ENCODE measurements at places on chromosomes 2 and 18. TPM values are rescaled to one million over a fixed set of nuclear protein-coding genes. Genes with fewer than 3 reads are reported as not detected.

DNA sequence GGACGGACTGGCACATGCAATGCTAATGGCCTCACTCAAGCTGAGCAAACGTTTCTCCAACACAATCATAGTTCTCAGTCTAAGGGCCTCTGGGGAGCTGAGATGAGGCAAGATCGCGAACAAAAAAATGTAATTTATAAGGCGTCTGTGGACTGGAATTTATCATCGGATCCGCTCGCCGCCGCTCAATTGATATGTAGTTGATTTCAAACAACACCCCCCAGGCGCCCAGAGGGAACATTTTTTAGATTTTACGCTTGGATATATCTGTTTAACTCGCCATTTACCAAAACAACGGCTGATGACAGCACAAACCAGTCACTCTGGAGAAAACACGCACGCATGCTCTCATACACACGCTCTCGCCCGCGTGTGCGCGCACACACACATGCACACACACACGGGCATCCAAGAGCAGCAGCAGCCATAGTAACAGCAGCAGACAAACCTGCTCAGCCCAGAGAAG is 335.8 kb downstream of the SMAD2 start:
- no peaks in the 10 kb centered on the region for H3K4me1 ChIP-seq
- H3K4me3 ChIP-seq: no peak overlapping the region
- H3K27me3 ChIP-seq: no peaks in the 10 kb centered on the region
- DNase-seq: no peak
- no peaks in the 10 kb centered on the region for H3K36me3 ChIP-seq

GRCh38 chr2:199261239-199261638 is 196.5 kb downstream of the SATB2 start:
- no peak overlapping the region for H3K27ac ChIP-seq
- H3K4me3 ChIP-seq: no peak overlapping the region
- no peaks in the 10 kb centered on the region for H3K27me3 ChIP-seq
- H3K36me3 ChIP-seq: no peaks in the 10 kb centered on the region

DYTN gene
- not detected for total RNA-seq

- H3K27me3 ChIP-seq: peaks cover 3% of the 10 kb centered on the region
- H3K27ac ChIP-seq: no peak overlapping the region
- no peak for DNase-seq
- H3K4me1 ChIP-seq: peaks cover 4% of the 10 kb centered on the region
- no peak overlapping the region for H3K4me3 ChIP-seq
Observed at GRCh38 chr18:61545281-61546245, 212.3 kb downstream of the CDH20 start.

DNA sequence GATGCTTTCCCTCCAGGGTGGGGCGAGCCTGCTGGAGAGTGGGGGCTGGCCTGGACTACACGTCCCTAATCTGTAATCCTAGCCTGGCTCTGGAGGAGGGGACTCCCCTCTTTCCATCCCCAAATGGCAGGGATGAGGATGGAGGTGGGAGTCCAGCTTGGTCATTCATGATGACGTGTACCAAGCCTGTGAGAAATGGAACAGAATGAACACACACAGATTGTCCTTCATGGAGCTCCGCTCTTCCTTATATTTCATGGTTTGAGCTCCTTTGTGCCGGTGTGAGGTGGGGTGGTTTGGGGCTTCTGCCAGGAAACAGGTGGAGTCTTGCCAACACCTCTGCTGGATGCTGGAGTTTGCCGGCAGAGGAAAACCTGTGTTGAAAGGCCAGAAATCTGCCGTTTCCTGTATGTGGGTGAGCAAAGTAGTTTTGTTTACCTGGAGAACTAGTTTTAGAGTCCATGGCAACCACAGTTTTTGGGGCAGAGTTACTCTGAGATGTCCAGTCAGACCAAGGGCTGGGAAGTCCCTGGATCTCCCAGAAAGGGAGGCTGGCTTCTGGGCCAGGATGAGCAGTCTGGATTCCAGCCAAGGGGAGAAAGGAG is 417.6 kb upstream of the MEX3C start:
- no peaks in the 10 kb centered on the region for H3K36me3 ChIP-seq
- no peak overlapping the region for H3K4me3 ChIP-seq
- no peaks in the 10 kb centered on the region for H3K27me3 ChIP-seq
- H3K4me1 ChIP-seq: no peaks in the 10 kb centered on the region
- H3K27ac ChIP-seq: no peak overlapping the region

- no peaks in the 10 kb centered on the region for H3K27me3 ChIP-seq
- H3K36me3 ChIP-seq: peaks cover 7% of the 10 kb centered on the region
- peaks cover 26% of the 10 kb centered on the region for H3K4me1 ChIP-seq
- H3K4me3 ChIP-seq: peak overlapping the region; percentile 23
- H3K27ac ChIP-seq: peak overlapping the region; percentile 68
Observed at GRCh38 chr2:171878481-171878993, 15.5 kb downstream of the SLC25A12 start.

DNA sequence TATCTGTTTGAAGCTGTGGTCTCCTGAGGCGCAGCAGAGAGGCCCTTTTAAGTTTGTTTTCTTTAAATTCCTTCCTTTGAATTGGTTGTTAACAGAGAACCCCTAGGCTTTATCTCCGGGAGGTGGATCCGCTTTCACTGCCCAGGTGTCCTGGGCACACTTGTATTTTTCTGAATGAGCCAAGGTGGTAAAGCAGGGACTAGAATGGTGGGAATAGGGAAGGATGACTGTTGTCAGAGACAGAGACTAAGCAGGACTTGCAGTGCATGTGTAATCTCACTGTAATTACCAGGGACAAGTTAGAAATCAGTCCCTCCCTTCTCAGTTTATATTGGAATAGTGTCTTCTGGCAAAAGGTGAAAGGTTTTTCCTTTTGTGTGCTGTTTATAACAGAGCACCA is 72.8 kb downstream of the PHLPP1 start:
- H3K4me1 ChIP-seq: peaks cover 40% of the 10 kb centered on the region
- H3K36me3 ChIP-seq: no peaks in the 10 kb centered on the region
- no peak for DNase-seq
- H3K4me3 ChIP-seq: no peak overlapping the region

DNA sequence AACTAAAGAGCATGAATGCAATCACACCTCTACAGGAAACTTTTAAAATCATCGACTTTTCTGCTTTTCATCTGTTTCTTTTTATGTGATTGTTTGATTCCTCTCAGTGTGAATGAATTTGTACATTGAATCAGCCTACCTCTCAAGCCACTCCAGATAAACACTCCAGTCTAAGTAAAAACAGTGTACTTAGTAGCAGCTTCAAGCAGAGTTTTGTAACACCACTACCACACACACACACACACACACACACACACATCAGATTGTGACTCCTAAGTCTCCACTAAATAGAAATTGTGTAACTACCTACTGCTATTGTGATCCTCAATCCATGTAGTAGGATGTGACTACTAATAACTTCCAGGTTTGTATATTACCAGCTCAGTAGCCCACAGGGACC is 65.3 kb upstream of the EPB41L5 start:
- no peak overlapping the region for H3K4me3 ChIP-seq
- H3K4me1 ChIP-seq: no peaks in the 10 kb centered on the region
- no peak for DNase-seq
- H3K27me3 ChIP-seq: no peaks in the 10 kb centered on the region

GRCh38 chr2:67604360-67604759 is 207.2 kb downstream of the ETAA1 start:
- no peaks in the 10 kb centered on the region for H3K27me3 ChIP-seq
- H3K4me3 ChIP-seq: no peak overlapping the region
- peaks cover 14% of the 10 kb centered on the region for H3K4me1 ChIP-seq
- no peak for DNase-seq
- no peaks in the 10 kb centered on the region for H3K36me3 ChIP-seq

- no peaks in the 10 kb centered on the region for H3K27me3 ChIP-seq
- DNase-seq: no peak
- no peaks in the 10 kb centered on the region for H3K36me3 ChIP-seq
- H3K27ac ChIP-seq: no peak overlapping the region
- H3K4me3 ChIP-seq: no peak overlapping the region
Observed at GRCh38 chr2:200247494-200247893, 59.0 kb upstream of the SPATS2L start.

DNA sequence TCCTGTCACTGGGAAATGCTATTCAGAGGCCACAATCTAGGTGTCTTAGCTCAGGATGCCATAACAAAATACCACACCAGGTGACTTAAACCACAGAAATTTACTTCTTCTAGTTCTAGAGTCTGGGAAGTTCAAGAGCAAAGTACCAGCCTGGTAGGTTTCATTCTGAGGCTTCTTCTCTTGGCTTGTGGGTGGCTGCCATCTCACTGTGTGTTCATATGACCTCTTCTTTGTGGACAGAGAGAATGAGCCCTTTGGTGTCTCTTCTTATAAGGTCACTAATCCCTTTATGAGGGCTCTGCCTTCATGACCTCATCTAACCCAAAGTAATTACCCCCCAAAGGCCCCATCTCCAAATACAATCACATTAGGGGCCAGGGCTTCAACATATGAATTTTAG is 57.3 kb downstream of the RHOB start:
- no peaks in the 10 kb centered on the region for H3K36me3 ChIP-seq
- no peaks in the 10 kb centered on the region for H3K27me3 ChIP-seq
- H3K27ac ChIP-seq: no peak overlapping the region
- peaks cover 19% of the 10 kb centered on the region for H3K4me1 ChIP-seq
- no peak for DNase-seq
- no peak overlapping the region for H3K4me3 ChIP-seq

GRCh38 chr2:2036686-2037085 is 292.4 kb upstream of the PXDN start:
- DNase-seq: no peak
- H3K4me1 ChIP-seq: no peaks in the 10 kb centered on the region
- H3K4me3 ChIP-seq: no peak overlapping the region

REG3A gene
- total RNA-seq: not detected

MC2R gene
- total RNA-seq: not detected

DNA sequence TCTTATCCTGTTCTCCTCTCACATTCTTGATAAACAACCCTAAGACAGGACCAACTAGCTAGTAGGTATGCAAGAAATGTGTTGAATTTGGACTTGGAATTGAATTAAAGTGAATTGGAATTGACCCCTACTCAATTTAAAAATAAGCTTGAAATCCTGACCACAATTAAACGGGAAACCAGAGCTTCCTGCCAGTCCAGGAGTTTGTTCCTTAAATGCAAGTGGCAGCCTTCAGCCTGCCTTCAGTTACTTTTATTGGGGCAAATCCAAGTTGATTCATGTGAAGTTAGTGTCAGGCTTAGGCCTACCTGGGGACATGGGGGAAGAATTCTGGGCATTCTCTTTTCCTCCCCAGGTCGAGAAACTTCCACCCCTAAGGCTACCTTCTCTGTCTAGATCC is 457.6 kb downstream of the BCL11A start:
- H3K27ac ChIP-seq: no peak overlapping the region
- H3K36me3 ChIP-seq: no peaks in the 10 kb centered on the region
- no peaks in the 10 kb centered on the region for H3K4me1 ChIP-seq
- no peaks in the 10 kb centered on the region for H3K27me3 ChIP-seq
- H3K4me3 ChIP-seq: no peak overlapping the region

GRCh38 chr18:75216212-75216910 is 5.8 kb downstream of the TSHZ1 start:
- H3K4me1 ChIP-seq: peaks cover 25% of the 10 kb centered on the region
- no peaks in the 10 kb centered on the region for H3K36me3 ChIP-seq
- no peaks in the 10 kb centered on the region for H3K27me3 ChIP-seq
- H3K27ac ChIP-seq: no peak overlapping the region
- no peak for DNase-seq
- H3K4me3 ChIP-seq: peak overlapping the region; percentile 3

- no peak overlapping the region for H3K27ac ChIP-seq
- H3K27me3 ChIP-seq: no peaks in the 10 kb centered on the region
- no peak overlapping the region for H3K4me3 ChIP-seq
- H3K4me1 ChIP-seq: no peaks in the 10 kb centered on the region
- no peak for DNase-seq
- H3K36me3 ChIP-seq: no peaks in the 10 kb centered on the region
Observed at GRCh38 chr2:67217398-67217797, 179.7 kb upstream of the ETAA1 start.

- no peaks in the 10 kb centered on the region for H3K27me3 ChIP-seq
- no peak overlapping the region for H3K4me3 ChIP-seq
- H3K27ac ChIP-seq: no peak overlapping the region
- H3K4me1 ChIP-seq: no peaks in the 10 kb centered on the region
Observed at GRCh38 chr2:3628800-3629199, 29.2 kb upstream of the ALLC start.

HES6 gene
- total RNA-seq: 4.0 TPM

GRCh38 chr18:80035997-80036396 is 1.8 kb downstream of the RBFA start:
- H3K27ac ChIP-seq: no peak overlapping the region
- peak; percentile 66 for DNase-seq
- H3K27me3 ChIP-seq: no peaks in the 10 kb centered on the region
- no peak overlapping the region for H3K4me3 ChIP-seq

ANKRD62 gene
- not detected for total RNA-seq

- H3K4me3 ChIP-seq: no peak overlapping the region
- no peaks in the 10 kb centered on the region for H3K27me3 ChIP-seq
- H3K27ac ChIP-seq: no peak overlapping the region
- H3K4me1 ChIP-seq: no peaks in the 10 kb centered on the region
- H3K36me3 ChIP-seq: peaks cover 48% of the 10 kb centered on the region
- DNase-seq: no peak
Observed at GRCh38 chr2:127995725-127996124, 32.1 kb downstream of the SAP130 start.

GRCh38 chr2:180520921-180521581 is 459.4 kb upstream of the UBE2E3 start:
- no peak overlapping the region for H3K4me3 ChIP-seq
- DNase-seq: no peak
- H3K36me3 ChIP-seq: no peaks in the 10 kb centered on the region
- no peaks in the 10 kb centered on the region for H3K27me3 ChIP-seq
- H3K4me1 ChIP-seq: peaks cover 27% of the 10 kb centered on the region

DNA sequence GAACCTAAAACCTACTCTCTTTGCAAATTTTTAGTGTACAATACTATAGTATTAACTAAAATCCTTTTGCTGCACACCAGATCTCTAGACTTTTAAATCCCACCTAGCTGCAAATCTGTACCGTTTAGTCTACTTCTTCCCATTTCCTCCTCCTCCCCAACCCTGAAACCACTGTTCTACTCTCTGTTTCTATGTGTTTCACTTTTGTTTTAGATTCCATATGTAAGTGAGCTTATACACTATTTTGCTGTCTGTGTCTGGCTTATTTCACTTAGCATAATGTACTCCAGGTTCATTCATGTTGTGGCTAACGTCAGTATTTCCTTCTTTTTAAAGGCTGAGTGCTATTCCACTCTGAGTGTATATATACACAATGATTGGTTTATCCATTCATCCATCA is 18.4 kb upstream of the DSC2 start:
- no peaks in the 10 kb centered on the region for H3K4me1 ChIP-seq
- H3K27ac ChIP-seq: no peak overlapping the region
- DNase-seq: no peak
- H3K4me3 ChIP-seq: no peak overlapping the region

DNA sequence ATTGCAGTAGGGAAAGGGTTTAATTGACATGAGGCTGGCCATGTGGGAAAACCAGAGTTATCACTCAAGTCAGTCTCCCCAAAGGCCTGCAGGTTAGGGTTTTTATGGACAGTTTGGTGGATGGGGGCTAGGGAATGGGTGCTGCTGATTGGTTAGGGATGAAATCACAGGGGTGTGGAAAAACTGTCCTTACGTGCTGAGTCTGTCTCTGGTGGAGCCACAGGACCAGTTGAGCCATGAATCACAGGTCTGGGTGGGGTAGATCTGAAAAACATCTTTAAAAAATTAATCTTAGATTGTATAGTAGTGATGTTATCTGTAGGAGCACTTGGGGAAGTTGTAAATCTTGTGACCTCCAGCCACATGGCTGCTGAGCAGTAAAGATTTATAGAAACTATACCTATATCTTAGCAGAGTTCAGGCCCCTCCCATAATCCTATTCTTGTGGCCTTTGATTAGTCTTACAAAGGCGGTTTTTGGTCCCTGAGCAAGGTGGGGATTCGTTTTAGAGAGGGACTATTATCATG is 139.6 kb downstream of the COMMD1 start:
- H3K27ac ChIP-seq: no peak overlapping the region
- H3K27me3 ChIP-seq: no peaks in the 10 kb centered on the region
- H3K4me3 ChIP-seq: no peak overlapping the region
